ENCODE measurements at places on chromosomes 1 and 21.

GRCh38 chr1:147664206-147664605, 6.1 kb downstream of the ACP6 start:
- DNase-seq: no peak

GRCh38 chr1:154714638-154715037, 106.7 kb upstream of the ADAR start:
- DNase-seq: no peak

- no peak for DNase-seq
Measured at GRCh38 chr1:44849575-44850132, 6.6 kb upstream of the PTCH2 start.

DNA sequence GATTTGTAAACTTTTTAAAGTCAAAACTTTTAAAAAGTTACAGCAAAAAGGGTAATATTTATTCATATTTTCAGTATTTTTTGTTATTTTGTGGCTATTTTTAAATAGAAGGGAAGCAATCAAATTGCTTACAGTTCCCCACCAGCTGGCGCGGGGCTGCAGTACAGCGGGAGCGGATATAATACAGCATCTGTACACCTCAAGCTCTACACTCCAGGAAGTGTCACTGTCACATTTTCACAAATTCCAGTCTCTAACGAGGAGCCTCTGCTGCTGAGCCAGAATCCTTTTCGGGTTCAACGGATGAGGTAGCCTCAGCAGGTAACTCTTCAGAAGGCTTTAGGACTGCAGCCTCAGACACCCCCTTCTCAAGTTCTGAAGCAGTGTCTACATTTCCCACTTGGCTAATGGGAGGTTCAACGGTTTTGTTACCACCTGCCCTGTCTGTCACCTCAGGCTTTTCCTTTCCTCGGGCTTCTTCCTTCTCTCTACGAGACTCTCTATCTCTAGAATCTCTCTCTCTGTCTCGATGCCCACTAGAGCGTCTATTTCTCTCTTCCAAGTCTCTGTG, 11.7 kb downstream of the SOD1 start:
- DNase-seq: no peak

GRCh38 chr1:196584696-196585095, 23.5 kb downstream of the KCNT2 start:
- no peak for DNase-seq

DNA sequence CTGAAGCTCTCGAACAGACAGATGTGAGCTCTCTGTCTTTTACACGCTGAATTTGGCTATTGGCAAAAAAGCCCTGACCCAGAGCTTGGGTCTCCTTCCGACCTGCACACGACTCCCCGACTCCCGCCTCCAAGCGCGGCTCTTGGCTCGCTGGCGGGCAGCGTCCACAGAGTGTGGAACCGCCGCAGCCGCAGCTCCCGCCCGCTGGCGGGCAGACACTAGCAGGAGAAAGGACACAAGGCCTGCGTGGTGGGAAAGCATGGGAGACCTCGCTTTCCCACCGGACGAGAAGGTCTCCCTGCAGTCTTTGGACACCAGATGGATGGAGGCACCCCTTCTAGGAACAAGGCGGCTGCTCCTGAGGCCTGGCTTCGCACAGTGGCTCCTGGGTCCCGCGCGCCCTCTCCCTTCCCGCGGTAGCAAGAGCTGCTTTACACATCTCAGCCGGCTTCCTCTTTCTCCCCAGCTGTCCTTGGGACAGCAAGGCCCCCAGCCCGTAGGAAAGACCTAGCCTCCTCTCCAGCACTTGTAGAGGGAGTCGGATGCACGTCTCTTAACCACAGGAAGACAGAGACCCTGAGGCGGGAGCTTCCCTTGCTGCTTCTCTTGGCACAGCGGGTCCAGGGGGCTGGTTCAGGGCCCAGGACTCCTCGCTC, 92.1 kb downstream of the PRKAB2 start:
- no peak for DNase-seq

DNA sequence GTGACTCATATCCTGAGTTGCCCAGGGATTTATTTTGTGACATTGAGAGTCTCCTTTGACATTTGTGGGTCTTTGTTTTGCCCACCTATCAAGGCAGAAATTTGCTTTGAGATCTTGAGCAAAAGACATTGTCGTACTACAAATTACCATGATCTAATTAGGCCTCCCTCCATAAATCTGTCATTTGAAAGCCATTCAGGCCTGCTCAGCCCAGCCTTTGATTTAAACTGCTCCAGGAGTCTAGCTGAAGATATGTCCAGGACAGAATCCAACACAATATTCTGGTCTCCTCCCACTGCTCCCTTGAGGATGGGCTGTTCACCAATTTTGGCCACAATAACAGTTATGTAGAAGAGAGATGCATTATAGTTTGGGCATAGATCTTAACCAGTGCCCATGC, 86.7 kb downstream of the PROX1 start:
- no peak for DNase-seq

- no peak for DNase-seq
Measured at GRCh38 chr1:248793592-248793991, 32.1 kb downstream of the SH3BP5L start.

GRCh38 chr1:6162773-6163172, 17.3 kb downstream of the CHD5 start:
- no peak for DNase-seq

GRCh38 chr1:51799372-51799771, 79.2 kb downstream of the NRDC start:
- DNase-seq: no peak

DNA sequence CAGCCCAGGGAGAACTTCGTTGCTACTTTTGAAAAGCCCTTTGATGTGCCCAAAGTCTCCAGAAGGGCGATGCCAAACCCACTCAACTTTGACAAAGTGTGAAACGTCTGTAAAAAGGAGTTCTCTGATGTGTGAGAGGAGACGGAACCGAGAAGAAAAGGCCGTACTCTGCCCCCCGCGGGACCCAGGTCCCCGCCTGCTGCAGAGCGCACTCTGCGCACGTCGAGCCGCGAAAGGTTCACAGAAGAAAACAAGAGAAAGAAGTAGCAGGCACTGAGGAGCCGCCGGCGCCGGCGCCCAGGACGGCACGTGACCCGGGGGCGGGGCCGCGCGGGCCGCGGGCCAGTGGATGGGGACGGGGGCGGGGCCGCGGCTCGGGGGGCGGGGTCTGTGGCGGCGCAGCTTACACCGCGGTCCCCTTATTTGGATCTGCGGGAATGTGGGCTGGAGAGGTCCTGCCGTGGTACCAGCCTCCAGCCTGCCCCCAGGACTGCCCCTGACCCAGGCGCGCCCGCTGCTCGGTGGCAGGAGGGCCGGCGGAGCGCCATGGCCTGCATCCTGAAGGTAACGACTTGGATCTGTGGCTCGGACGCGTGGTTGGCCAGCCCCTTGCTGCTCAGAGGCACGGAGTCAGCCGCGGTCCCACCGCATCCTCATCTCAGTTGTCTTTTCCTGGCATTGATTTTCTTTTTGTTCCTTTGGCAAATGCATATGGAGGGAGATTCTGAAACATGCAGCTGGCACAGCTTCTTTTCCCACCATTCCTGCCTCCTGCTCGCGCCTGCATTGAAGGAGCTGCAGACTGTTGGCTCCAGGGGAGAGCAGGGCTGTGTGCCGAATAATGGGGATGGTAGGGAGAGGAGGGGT, at the start of gene ST6GALNAC3:
Gene ST6GALNAC3 (plus strand): TSS at position 426 of the 867 bp plus-strand sequence.
- DNase-seq: peak; percentile 76

DNA sequence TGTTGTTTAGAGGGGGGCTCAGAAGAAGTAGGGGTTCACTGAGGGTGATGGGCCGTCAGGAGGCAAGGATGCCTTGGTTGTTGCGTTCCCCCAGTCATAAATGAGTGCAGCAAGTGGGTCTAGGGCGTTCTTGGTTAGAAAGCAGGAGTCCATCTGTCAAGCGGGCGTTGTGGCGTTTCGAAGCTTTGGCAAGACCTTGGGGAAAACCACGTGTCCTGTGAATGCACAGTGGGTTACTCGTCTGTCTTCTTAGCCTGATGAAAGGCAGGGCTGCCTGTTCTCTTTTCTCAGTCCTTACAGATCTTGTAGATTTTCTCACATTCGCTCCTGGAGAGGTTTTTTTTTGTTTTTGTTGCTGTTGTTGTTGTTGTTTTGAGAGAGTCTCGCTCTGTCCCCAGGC, 6.3 kb upstream of the ZNF496 start:
- DNase-seq: no peak

GRCh38 chr21:39631842-39632562, 19.3 kb downstream of the B3GALT5 start:
- no peak for DNase-seq

DNA sequence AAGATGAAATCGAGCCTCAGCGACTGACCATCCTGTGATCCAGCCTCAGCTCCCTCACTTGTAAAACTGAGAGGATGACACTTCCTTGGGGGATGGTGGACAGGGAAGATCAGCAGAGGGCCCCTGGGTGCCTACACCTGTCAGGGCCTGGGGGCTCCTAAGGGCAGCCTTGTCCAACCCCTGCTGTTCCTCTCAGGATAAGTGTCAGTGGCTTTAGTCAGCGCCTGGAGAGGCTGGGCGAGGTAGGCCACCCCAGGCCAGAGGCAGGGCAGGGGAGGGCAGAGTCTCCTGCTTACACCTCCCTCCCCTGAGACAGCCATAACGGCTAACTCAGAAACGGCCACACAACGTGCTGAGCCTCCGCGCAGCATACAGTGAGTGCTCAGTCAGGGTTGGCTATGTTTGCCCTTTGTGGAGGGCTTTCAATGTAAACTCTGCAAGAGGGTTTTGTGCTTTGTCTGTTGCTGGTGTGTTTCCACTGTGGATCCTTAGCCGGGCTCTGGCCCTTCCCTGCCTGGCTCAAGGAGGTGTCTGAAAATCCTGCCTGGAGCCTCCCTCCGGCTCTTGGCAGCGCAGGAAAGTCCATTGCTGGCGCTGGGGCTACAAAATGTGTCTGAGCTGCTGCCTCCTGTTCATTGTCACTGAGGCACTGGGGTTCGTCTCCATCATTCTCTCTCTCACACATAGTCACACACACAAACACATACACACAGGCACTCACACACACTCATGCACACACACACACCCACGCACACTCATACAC, 588.4 kb downstream of the PTPRU start:
- DNase-seq: no peak

GRCh38 chr1:235136111-235136510, 7.5 kb upstream of the TOMM20 start:
- DNase-seq: no peak

- no peak for DNase-seq
Measured at GRCh38 chr1:239819096-239819495, 272.6 kb upstream of the FMN2 start.

GRCh38 chr1:32014199-32014947, 705 bp downstream of the KHDRBS1 start:
- DNase-seq: peak; percentile 36

GRCh38 chr1:114756009-114756892, 1.5 kb downstream of the CSDE1 start:
- no peak for DNase-seq

- peak; percentile 23 for DNase-seq
Measured at GRCh38 chr1:202017749-202018467, 7.5 kb downstream of the ELF3 start.

- DNase-seq: no peak
Measured at GRCh38 chr1:219582865-219583264, 30.0 kb downstream of the ZC3H11B start.

GRCh38 chr1:243261390-243261789, 5.5 kb downstream of the SDCCAG8 start:
- DNase-seq: no peak

DNA sequence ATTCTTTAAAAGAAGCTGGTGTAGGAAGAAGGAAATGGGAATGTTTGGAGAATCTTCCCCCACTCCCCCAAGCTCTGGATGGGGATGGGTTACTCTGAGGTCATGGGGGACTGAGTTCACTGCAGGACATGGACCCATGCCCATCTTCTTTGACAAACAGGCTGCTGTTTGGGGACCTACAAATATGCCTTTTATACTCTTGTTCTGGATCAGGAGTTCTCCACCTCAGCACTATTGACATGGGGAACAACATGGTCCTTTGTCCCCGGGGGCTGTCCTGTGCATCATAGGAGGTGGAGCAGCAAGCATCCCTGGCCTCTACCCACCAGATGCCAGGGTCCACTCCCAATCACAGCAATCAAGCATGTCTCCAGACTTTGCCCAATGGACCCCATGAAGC, 365.8 kb upstream of the C1orf174 start:
- no peak for DNase-seq

- no peak for DNase-seq
Measured at GRCh38 chr1:95503278-95504030, 269.4 kb downstream of the RWDD3 start.

GRCh38 chr1:194076646-194077045, 890.2 kb upstream of the B3GALT2 start:
- DNase-seq: no peak

- DNase-seq: no peak
Measured at GRCh38 chr1:6239950-6240768, 3.8 kb upstream of the HES3 start.

DNA sequence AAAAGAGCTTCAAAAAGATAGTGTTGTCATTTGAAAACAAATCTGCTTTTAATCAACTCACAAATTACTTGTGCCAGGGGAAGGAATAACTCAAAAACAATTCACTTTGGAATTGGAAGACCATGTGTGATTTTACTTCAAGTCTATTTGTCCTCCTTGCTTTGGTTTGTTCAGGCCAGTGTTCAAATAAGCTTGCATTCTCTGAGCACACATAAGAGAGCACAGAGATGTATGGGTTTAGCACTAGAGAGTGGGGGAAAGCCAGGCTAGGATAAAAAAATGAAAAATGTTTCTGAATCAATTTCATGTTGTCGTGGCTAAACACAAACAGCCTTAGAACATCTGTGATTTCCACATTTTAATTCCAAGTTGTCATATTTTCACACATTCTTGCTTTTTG, 325.7 kb upstream of the LYPLAL1 start:
- DNase-seq: no peak

DNA sequence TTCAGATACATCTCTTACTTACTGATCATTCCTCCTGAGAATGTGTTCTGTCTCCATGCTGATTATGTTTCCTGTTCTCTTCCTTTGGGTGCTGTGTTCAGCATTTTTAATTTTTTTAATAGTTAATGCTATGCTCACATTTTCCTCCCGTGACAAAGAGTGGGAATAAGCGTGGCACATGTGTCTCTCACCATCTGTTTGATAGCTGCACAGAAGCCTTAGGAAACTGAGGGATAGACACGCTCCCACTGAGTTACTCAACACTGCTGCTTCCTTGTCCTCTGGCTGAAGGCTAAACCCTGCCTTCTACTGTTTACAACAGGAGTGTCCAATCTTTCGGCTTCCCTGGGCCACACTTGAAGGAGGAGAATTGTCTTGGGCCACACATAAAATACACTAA, 264.2 kb downstream of the DISC1 start:
- no peak for DNase-seq

GRCh38 chr1:195902779-195903178, 705.5 kb downstream of the KCNT2 start:
- no peak for DNase-seq

DNA sequence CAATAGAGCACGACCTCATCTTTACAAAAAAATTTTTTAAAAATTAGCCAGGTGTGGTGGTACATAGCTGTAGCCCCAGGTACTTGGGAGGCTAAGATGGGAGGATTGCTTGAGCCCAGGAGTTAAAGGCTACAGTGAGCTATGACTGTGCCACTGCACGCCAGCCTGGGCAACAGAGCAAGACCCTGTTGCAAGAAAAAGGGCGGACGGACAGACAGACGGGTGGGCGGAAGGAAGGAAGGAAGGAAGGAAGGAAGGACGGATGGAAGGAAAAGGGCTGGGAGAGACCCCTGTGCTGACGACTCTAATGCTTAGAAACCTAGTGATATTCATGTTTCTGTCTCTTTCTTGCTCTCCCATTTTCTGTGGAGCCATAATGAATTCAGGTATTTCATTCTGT, 14.4 kb downstream of the PI4KB start:
- no peak for DNase-seq

Data from hematopoietic multipotent progenitor cell treated with erythropoietin and hydrocortisone succinate and interleukin-3 and kit ligand, for 17 days (in vitro differentiated cells).